ENCODE measurements at places on chromosomes 7 and 10.

DNA sequence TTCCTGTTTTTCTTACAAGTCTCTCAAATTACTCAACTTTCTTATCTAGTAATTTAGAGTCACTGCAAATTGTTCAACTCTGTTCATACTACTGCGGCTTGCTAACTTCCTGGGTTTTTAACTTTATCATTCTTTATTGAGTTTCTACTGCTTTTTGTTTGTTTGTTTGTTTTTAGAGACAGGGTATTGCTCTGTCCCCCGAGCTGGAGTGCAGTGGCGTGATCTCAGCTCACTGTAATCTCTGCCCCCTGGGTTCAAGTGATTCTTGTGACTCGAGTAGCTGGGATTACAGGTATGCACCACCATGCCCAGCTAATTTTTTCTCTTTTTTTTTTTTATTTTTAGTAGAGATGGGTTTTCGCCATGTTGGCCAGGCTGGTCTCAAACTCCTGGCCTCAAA, 182.9 kb downstream of the TSPAN12 start:
- DNase-seq: no peak

- no peak for DNase-seq
Observed at GRCh38 chr10:133614830-133615580, 11.6 kb downstream of the FRG2B start.

DNA sequence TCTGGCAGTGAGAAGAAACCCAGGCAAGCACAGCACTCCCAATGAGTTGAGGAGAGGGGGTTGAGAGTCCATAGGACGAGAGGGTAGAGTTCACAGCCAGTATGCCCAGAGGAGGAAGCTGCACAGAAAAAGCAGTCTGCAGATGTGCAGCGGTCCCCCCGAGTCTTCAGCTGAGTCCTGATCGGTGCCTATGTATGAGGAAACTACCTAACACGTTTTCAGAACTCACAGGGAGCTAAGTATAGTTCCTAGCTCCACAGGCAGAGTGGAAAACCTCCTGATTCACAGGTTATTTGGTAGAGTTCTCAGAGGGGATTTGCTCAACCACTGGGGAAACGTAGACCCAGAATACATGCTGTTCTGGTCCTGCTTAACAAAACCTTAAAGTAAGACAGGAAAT, 271.3 kb upstream of the CNTNAP2 start:
- DNase-seq: no peak

DNA sequence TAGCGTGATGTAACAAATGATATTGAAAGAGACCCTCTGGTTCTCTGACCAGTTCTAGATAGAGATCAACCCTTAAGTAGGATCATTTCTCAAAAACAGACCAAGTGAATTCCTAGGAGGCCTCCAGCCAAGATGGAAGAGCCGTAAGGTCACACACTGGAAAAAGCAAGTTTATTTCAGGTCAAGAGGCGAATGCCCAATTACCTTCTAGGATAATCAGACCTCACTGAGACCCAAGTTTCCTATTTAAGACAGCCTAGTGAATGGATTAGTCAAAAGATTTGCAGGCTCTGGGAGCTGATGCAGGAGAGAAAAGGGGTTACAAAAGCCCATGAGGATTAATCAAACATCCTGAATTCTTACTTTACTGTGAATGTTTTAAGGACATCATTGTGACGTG, 486.1 kb upstream of the NRP1 start:
- DNase-seq: no peak

GRCh38 chr7:55593172-55593514, 20.8 kb upstream of the VOPP1 start:
- DNase-seq: no peak

GRCh38 chr7:7486362-7486761, 49.3 kb downstream of the COL28A1 start:
- DNase-seq: no peak

DNA sequence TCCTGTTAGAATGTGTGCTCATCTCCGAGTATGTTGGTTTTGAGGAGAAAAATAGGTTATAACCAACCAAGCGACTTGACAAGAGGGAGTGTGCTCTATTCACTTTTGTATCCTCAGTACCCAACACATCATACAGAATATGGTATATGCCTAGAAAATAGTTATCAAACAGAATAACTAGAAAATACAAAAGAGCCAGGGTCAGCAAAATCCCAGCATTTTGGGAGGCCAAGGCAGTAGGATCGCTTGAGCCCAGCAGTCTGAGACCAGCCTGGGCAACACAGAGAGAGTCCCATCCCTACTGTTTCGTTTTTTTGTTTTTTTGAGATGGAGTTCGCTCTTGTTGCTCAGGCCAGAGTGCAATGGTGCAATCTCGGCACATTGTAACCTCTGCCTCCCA, 257.9 kb downstream of the PARD3 start:
- no peak for DNase-seq
